ENCODE measurements at places on chromosomes 13 and 19.

DNA sequence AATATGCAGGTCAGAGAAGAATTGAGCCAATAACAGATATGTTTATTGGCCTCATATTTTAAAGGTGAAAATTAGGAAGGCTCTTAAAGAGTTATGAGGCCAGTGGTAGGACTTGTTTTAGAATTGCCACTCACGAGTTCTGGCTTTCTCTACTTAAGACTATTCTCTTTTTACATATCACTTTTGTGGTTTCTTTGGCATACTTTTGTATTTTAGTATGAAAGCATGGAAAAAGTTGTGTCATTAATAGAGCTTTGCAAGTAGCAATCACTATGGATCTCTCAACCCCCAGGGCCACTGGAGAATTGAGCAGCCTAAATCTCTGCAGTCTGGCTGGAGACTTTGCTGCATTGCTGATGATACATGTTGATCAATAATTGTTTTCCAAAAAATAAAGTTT, 64.6 kb upstream of the SOX21 start:
- DNase-seq: no peak

DNA sequence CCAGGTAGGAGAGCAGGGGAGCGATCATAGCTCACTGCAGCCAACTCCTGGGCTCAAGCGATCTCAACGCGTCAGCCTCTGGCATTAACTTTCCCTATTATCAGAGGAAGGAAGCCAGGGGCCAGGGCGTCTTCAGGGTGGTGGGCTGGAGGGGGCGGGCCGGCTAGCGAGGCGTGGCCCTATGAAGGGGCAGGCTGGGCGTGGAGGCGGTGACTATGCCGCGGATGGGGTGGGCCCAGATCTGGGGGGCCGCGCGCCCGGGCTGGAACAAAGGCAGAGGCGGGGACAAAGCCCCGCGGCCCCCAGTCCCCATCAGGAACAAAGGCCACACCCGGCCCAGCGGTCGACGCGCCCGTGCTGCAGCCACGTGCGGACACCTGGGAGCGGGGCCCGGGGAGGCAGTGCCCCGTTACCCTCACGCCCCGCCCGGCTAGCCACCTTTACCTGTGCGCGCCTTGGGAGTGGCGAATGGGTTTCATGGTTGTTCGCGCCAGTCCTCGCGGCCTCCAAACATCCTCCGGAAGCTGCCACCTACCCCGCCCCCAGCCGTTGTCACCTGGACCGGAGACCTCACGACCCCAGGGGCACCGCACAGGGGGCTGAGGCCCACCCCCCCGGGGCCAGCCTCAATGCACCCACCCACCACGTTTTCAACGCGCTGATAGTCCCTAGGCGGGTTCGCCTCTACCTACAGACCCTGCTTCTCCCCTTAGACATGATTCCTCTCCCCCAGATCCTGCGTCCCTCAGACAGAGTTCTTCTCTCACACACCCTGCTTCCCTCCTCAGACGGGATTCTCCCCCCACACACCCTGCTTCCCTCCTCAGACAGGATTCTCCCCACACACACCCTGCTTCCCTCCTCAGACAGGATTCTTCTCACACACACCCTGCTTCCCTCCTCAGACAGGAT, 5.4 kb upstream of the TRIM28 start:
- no peak for DNase-seq

DNA sequence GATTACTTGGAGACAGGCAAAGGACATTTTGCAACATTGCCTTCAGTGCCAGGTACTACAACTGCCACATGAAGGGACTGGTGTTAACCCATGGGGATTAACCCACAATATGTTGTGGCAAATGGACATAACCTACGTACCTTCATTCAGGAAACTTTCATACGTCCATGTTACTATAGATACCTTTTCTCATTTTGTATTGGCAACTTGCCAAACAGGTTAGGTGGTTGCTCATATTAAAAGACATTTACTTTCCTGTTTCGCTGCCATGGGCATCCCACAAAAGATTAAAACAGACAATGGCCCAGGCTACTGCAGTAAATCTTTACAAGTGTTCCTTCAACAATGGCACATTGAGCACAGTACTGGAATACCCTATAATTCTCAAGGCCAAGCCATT, 925.3 kb downstream of the SLITRK6 start:
- DNase-seq: no peak

DNA sequence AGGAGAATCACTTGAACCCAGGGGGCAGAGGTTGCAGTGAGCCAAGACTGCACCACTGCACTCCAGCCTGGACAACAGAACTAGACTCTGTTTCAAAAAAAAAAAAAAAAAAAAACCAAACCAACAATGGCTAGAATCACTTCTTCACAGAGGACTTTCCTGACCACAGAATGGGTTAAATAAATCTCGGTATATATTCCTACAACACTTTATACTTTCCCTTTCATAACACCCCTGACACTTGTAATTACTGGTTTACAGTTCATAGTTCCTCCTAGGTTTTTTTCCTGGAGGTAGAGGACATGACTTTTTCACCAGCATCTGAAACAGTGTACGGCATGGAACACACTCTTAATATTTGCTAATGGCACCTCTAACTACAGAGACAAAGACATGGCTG, 31.4 kb downstream of the ZDHHC20 start:
- no peak for DNase-seq

DNA sequence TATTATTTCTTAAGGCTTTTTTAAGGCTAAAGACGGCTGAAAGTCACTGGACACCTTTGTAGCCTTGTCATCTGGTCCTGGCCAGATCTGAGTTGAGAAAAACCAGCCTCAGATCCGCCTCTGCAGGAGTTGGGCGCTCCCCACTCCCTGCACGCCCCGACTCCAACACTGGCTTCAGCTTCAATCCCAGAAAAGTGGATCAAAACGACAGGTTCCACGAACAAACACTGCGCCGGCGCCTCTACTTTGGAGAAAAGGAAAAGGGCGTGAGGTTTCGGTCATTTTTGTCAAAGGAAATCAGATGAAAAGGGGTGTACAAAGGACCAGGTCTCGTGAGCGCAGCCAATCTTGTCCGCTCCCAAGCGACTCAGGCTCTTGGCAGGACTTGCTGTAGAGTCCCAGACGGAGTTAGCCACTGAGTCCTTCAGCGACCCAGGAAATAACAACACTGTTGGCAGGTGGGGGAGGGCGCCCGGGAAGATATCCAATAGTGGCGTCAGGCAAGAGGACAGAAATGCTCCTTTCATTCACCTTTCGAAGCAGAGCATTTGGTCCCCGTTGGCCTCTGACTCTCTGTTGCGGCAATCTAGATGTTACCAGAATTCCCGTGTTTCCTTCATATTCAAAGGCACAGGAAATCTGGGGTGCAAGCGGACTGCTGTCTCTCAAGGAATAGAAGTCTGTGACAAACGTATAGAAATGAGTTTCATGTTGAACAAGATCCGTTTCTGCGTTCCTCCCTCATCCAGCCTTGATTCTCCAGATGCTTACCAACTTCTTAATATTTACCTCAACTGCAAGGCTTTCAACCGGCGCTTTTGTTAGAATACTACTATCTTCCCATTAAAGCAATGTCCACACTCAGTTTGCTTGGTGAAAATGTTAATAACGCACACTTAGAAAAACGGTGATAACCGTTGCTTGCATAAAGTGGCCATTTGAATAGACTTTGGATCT, 1.8 kb upstream of the CCNA1 start:
- DNase-seq: no peak

DNA sequence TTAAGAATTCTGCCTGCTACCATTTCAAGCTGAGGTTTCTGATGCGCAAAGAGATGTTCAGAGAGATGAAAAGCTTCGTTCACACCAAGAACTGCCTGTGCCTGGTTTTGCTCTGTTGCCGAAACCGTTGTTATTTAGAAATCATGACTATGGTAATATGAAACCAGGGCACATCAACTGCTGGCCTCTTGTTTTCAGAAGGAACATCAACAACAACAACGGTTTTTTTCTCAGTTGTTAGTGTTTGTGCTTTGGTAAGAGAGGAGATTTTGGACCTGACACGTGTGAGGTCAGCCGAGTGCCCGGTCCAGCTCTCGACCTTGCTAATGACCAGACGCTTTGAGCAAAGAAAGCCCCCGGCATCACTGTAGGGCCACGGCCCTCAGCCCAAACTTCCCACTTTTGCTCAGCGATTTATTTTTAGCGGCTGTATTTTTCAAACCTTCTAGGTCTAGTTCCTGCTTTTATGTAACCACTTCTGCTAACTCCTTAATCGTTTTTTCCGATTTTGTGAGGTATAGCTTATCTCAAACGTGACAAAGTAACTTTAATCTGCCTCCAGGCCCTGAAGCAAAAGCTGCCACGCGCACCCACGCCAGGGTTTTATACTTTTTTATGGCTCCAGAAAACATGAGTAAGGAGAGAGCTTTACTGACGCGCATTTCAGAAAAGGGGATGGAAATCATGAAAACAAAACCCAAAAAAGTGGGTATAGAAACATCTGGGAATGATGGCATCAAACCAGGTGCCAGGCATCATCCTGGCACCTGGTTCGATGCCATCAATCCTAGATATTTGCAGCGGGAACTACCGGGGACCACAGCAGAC, 42.0 kb downstream of the KLF2 start:
- no peak for DNase-seq

GRCh38 chr19:49997709-49998108, 27.5 kb downstream of the VRK3 start:
- no peak for DNase-seq

DNA sequence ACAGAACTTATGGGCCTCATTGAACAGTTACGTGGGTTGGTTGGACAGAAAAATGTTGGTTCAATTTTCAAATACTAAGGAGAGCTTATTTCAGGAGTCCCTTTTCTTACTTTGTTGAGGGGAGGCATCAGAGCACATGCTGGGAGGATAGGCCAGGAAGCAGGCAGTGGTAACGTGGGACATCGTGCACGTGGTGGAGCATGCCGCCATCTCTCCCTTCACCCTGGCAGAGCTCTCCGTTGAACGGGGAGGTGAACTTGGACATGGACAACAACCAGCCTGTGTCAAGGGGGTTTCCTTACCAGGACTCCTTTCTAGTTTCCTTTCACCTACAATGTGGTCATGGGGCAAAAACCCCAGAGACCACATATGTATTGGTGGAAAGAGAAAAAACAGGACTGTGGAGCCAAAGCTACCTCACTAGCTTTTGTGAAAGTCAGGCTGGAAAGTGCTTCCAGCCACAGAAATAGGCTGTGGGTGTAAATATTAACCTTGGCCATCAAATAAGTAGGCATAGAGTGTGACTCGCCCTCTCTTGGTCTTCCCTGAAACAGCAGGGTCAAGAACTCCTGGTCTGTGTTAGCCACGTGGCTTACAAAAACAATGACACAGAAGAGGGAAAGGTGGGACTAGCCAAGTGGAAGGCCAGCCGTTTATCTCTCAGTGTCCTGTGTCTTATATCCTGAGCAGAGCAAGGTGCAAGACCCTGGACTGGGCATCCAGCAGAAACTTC, 14.4 kb downstream of the MICOS13 start:
- DNase-seq: peak; percentile 59

- DNase-seq: no peak
Measured at GRCh38 chr13:82829040-82829439, 1053.2 kb downstream of the SLITRK1 start.

GRCh38 chr19:7690779-7691258, 10.2 kb downstream of the TRAPPC5 start:
- DNase-seq: no peak

GRCh38 chr13:38856065-38856464, 134.6 kb downstream of the STOML3 start:
- DNase-seq: no peak

- no peak for DNase-seq
Measured at GRCh38 chr13:77434289-77434688, 101.2 kb upstream of the SCEL start.

DNA sequence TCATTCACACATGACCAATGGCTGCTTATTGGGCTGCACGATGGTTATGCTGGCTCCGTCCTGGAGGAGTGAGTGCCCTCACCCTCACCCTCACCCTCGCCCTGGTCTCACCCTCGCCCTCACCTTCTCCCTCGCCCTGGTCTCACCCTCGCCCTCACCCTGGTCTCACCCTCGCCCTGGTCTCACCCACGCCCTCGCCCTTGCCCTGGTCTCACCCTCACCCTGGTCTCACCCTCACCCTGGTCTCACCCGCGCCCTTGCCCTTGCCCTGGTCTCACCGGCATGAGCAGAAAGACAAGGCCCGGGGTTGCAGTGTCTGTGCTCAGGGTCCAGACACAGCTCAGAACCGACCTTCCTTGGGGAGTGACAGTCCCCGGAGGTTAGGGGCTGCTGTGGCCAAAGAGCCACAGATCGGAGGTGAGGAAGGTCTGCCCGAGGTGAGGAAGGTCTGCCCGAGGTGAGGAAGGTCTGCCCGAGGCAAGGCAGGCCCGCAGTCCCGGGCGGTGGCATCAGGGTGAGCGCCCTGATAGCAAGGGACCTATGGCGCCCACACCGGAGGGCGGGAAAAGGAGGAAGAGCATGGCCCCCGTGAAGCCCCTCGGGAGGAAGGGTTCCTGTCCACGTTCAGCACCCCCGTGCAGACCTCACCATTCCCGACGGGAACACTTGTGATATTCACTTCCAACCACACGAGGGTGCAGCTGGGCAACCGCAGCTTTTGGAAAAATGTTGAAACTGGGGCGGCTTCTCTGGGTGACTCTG, 65.6 kb downstream of the MCF2L start:
- peak; percentile 71 for DNase-seq

DNA sequence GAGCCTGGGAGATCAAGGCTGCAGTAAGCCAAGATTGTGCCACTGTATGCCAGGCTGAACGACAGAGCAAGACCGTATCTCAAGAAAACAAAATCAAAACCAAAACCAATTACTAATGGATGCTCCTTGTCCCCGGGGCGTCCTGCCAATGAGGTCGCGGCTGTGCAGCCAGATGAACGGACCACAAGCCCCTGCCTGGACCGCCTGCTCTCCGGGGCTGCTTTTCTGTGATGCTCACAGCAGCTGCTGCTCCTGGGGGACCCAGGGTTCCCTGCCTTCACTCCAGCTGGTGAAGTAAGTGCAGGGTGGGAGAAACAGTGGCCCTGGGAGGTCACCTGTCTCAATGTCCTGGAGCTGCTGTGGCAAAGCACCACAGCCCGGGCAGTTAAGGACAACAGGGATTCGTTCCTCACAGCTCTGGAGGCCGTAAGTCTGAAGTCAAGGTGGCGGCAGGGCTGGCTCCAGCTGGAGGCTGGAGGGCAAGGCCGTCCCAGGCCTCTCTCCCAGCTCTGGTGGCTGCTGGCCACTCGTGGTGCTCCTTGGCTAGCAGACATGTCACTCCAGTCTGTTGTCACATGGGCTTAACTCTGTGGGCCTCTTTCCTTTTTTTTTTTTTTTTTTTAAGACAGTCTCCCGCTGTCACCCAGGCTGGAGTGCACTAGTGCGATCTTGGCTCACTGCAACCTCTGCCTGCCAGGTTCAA, 10.1 kb downstream of the COPE start:
- DNase-seq: no peak

Data from myocyte (in vitro differentiated cells).